Lower leg skin (tissue), 4 donors: ENCODE measurements at places on chromosomes 4 and X. TPM values are rescaled to one million over a fixed set of nuclear protein-coding genes. Genes with fewer than 3 reads are reported as not detected.

ATP2B3 gene
- not detected for total RNA-seq

ATP1B4 gene
- total RNA-seq, result not detected

DNA sequence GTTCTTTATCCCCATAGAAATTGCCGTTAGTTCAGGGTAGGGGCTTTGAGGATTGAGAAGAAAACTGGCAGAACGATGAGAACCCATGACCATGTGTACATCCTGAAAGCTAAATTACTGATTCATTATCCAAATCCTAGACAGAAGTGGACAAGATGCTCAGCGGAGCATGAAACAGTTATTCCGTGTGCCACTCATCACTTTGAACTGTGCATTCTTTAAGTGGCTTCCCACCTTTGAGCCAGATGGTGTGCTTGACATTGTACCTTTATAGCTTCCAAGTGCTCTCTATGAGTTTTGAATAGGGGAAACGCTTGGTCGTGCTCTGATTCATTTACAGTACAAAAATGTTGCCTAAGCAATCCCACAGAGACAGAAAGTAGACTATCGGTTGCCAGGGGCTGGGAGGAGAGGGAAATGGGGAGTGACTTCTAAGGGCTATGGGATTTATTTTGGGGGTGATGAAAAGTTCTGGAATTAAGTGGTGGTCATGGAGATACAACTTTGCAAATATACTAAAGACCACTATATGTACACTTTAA lies 100.0 kb downstream of the DOCK11 start:
- DNase-seq, result no peak

DNA sequence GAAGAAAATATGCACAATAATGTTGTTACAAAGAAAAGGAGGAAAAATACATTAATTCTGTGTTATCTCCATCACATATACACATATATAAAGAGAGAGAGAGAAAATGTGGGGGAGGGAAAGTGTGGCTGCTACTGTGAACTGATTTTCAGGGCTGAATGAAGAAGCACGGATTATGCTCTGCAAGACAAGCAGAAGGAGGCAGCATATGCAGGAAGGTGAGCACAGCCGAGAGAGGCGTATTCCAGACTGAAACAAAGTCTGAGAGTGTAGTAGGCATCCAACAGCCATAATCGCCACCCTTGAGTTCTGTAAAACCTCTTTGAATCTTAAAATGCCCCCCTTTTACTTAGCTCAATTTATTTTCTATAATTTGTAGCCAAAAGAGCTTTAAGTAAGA lies 1081.8 kb upstream of the GRID2 start:
- no peak for DNase-seq

DNA sequence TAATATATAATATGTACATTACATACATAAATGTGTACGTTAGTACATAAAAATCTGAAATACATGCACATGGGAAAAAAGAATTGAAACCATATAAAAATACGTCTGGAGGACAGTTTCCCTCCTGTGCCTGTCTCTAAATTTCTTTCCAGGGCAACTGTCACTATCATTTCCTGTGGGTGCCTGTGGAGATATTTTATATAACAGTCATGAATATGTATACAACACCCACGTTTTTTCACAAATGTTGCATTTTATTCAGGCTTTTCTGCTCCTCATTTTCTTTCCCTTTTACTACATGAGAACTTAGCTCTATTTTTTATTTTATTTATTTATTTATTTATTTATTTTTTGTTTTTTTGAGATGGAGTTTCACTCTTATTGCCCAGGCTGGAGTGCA lies 24.2 kb upstream of the GRPEL1 start:
- no peak for DNase-seq

DNA sequence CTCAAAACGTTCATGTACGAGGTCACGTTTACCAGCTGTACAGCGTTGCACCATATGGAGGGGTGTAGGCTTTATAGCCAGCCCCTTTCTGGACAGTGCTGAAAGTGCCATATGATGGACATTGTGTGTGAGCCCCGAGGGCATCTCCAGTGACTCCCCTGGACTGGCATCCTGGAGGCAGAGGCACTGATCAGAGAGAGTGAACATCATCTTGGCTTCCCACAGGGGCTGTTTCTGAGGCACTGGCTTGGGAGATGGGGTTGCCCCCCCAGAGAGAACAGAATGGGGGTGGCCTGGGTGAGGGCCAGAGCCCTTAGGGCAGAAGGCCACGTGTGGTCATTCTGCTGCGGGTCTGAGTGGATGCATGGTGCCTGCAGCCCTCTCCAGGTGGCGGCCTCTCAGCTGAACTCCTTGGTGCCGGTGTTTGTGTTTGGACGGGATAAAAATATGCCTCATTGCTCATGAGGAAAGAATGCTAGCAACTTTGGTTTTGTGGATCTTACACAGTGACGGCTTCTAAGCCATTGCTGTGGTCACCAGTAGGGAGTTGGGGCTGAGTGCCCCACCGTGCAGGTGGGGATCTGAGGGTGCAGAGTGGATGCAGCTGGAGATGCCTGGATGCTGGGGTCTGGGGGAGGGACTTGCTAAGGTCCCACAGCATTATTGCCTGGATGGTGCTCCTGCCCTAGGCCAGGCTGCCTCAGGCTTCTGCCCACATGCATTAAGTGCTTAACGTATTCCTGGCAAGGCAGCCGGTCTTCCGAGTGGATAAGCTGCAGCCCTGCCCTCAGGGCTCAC lies 3.4 kb downstream of the WFS1 start:
- DNase-seq, result no peak
